ENCODE measurements at places on chromosomes 13 and 19. TPM values are rescaled to one million over a fixed set of nuclear protein-coding genes. Genes with fewer than 3 reads are reported as not detected.

The ZNF773 gene
- 7.9 TPM for total RNA-seq

The EXOC3L2 gene
- 1.9 TPM for total RNA-seq

The C5AR2 gene
- total RNA-seq, result 0.81 TPM

The ZNF415 gene
- 19.5 TPM for total RNA-seq

The FUT1 gene
- 3.5 TPM for total RNA-seq

The ZNF528 gene
- 13.7 TPM for total RNA-seq

The GPR4 gene
- total RNA-seq, result 17.7 TPM

DNA sequence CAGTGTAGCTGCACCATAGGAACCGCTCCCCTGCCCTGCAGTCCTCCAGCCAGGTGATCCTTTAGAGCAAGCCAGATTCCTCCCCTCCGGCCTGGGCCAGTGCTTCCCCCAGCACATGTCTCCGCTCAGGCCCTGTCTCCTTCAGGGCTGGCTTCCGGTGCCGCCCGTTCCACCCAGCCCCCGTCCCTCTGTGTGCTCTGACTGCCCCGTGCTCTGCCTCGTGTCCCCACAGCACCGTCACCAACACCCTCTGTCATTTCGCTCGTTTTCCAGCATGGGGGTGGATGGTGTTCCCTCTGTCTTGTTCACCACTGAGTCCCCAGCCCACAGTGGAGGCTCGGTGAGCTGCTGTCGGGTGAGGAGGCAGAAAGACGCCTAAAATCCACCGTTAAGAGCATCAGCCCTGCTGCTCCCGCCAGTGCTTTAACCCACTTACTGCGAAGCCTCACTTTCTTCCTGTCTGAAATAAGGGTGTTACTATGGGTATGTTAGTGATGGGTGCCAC is 54.5 kb downstream of the TSSK6 start:
- peak; percentile 82 for DNase-seq

DNA sequence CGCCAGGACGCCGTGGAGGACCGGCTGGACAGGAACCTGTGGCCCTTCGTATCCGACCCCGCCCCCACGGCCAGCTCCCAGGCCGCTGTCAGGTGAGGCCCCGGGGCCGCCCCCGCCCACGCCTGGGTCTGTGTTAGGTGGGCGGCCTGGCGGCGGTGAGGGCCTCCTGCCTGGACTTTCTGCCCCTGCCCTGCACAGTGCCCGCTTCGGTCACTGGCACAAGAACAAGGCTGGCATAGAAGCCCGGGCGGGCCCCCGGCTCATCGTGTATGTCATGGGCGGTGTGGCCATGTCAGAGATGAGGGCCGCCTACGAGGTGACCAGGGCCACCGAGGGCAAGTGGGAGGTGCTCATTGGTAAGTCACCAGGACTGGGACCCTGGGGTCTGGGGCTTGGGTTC is 10.2 kb downstream of the STXBP2 start:
- DNase-seq, result no peak

DNA sequence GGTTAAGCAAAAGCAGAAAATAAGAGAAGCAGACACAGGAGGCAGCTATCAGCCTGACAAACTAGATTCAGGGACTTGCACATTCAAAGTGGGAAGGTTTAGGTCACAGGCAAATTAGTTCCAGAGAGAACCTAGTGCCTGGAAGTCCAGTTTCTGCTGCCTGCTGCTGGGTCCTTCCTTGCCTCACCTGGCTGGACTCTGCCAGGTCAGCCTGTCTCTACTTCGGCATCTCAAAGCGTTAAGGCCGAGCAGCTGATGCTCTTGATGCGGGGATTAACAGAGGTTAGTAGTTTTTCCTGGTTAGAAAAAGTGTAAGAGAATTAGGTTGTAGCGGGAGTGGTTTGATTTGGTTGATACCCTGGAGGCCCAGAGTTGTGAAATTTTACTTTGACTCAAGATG is 52.0 kb downstream of the KLF5 start:
- DNase-seq, result no peak

DNA sequence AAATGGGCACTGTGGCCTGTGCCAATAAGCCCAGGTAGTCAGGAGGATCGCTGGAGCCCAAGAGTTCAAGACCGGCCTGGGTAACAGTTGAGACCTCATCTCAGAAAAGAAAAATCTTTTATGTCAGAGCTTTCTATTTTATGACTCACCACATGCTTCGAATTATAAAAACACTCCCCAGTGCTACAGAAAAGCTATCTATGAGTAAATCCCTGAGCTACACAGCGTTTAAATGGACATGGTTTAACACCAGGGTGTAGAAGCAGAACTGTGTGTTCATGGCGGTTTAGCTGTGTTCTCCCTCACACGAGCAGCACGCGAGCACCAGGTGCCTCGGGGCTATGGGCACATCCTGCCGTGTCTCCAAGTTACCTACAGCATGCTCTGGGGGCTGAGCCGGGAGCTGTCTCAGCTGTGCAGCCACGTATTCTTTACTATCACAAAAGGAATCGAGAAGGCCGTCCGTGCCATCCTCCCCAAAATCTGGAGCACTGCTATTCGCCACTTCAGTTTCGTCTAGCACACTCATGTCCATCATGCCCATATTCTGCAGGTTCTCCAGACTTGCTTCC is 6.7 kb downstream of the SAFB2 start:
- DNase-seq, result no peak

DNA sequence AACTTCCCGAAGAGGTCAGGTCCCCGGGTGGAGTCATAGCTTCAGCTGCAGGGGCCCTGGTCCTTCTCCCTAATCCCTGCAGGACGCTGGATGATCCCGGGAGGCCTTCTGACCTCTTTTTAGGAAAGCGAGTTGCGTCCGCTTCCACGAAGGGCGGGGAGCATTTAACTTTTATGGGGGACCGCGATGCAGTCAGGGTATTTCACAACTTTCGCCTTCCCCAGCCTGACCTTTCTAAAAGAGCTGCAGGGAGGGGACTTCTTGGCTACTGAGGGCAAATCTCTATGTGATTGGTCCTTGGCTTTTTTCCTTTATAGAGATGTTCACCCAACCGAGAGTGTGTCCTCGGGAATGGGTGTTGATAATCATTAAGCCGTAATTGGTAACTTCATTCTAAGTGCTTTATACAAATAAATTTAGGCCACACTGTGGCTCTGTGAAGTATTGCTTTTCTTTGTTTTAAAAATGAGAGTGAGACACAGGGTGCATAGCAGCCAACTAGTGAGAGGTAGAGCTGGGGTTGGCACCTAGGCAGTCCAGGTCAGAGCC is 778 bp downstream of the ZNF230 start:
- no peak for DNase-seq

GRCh38 chr13:39100996-39101738 is 62.9 kb downstream of the NHLRC3 start:
- DNase-seq, result no peak

- DNase-seq, result no peak
Observed at GRCh38 chr13:41488124-41488523, 30.8 kb downstream of the RGCC start.

DNA sequence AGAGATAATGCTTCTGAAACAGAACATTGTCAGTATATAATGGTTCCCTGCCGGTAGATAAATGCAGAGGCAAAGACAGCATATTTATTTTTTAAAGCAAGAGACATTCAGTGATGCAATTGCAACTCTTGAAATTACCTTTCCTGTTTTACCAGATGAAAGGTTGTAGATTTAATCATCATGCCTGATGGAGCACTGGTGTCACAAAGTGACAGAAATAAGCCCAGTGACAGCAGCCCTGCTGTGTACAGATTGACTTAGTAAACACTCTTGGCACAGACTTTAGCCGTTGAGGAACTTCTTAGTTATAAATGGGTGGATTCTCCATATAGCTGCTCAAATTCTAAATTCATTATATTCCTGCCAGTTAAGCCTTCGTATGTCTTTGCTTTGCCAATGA is 172.5 kb downstream of the ITGBL1 start:
- no peak for DNase-seq

DNA sequence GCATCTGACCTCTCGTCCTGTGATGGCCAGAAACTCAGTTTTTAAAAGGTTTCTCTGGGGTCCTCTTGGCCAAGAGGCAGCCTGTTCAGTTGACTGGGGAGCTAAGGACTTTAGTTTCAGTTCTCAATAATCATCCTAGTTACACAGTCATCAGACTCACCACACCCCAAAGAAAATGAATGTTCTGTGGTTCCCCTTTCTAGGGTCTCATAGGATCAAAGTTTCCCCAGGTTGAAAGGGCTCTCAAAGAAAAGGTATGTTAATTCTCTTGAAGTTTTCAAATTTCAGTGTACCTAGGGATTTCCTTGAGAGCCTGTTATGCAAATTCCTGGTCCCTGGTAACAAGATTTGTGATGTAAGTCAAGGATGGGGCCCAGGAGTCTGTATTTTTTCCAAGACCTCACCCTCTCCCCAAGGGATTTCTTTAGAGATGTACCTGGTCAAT is 94.9 kb downstream of the FAM216B start:
- no peak for DNase-seq

DNA sequence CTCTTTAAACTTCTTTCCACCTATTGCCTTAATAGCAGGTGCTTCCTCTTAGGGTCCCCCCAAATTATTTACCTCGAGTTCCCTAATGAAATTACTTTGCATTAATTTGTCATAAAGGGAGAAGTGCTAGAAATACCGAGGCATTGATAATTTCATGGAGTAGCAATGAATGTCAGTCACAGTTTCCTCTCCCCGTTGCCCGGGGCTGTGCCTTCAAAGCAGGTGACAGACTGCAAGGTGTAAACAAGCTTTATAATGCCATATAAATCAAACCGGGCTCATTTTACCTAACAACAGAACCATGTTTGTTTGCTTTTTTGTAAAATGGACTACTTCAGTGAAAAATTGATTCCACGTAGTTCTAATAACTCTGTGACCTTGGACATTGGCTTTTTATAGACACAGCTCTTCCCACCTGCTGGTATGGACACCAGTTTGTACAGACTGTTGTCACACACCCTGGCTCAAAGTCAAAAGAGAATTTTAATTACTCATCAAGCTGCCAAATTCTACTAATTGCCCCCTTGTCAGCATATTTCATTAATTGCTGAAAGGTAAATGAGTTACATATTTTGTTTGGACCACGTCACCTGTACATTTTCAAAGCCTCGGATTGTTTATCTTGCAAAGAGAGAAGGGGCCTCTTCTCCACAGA is 171.1 kb downstream of the STK24 start:
- no peak for DNase-seq

GRCh38 chr13:52936806-52937205 is 88.4 kb upstream of the PCDH8 start:
- DNase-seq, result no peak

- no peak for DNase-seq
Observed at GRCh38 chr19:49415102-49415809, 8.0 kb downstream of the PTH2 start.

DNA sequence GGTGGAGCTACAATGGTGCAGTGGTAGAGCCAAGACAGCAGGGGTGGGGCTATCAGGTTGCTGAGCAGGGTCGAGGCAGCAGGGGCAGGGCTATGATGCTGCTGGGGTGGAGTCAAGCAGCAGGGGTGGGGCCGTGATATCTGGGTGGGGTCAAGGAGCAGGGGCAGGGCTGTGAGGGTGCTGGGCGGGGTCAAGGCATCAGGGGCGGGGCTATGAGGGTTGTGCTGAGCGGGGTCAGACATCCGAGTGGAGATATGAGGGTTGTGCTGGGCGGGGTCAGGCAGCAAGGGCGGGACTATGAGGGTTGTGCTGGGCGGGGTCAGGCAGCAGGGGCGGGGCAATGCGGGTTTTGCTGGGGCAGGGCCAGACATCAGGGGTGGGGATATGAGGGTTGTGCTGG is 14.7 kb downstream of the HCN2 start:
- DNase-seq, result no peak

- no peak for DNase-seq
Observed at GRCh38 chr19:29893606-29894284, 48.3 kb upstream of the URI1 start.

GRCh38 chr13:25762795-25763377 is 288.9 kb downstream of the SHISA2 start:
- no peak for DNase-seq

GRCh38 chr19:1748115-1748872 is 5.0 kb upstream of the ONECUT3 start:
- DNase-seq, result no peak

- DNase-seq, result peak; percentile 73
Observed at GRCh38 chr13:23695711-23696464, 125.7 kb downstream of the TNFRSF19 start.

- peak; percentile 62 for DNase-seq
Observed at GRCh38 chr19:43700395-43701000, 15.4 kb upstream of the IRGC start.

DNA sequence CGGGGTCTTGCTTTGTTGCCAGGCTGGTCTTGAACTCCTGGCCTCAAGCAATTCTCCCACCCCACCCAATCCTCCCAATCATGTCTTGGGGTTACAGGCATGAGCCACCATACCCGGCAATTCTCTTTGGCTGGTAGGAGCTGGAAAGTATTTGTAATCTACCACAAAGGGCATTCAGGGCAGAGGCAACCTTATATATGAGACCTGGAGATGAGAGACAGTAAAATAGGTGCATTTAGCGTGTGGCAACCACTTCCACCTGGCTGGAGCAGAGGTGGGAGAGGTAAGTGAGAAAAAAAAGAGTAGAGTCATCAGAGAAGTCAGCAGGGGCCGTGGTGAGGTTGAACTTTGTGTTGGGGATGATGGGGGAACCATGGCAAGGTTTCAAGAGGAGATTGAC is 36.8 kb downstream of the VAV1 start:
- no peak for DNase-seq

GRCh38 chr13:101830035-101830434 is 377.6 kb downstream of the ITGBL1 start:
- no peak for DNase-seq
